ENCODE measurements at places on chromosomes 13 and 19.

- no peak for DNase-seq
Measured at GRCh38 chr13:111359237-111359915, 38.9 kb downstream of the TEX29 start.

- no peak for DNase-seq
Measured at GRCh38 chr13:24223341-24224231, 63.1 kb downstream of the SPATA13 start.

DNA sequence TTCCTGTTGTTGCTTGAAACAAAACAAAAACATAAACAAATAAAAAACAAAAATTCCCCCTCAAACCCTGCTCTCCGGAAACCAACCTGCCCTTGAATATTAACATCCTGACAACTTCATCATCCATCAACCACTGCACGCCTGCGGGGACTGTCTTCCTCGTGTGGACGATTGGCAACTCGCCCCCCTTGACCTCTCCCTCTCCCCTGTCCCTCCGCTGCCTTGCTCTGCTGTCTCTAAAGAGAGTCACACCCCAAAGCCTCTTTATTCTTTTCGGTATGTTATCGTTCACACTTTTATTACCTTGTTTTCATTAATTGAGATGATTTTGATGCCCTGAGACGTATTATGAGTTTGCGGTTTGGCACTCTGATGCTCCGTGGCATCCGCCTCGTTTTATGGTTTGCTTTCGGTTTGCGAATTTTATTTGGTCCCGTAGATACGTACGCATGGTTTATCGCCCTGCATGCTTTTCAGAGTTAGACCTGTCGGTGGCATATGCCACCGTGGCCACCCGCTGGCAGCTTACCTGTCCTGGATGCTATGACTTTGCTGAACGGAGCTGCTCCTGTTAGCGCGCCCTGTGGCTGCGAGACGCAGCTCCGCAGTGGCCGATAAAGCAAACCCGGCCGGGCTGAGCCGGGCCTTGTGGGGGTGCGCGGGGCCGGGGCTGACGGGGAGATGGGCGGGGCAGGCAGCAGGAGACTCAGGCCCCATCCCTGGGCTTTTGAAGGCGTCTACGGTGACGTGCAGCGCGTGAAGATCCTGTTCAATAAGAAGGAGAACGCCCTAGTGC is 10.6 kb downstream of the PTBP1 start:
- DNase-seq, result no peak

GRCh38 chr13:20320885-20321284 is 88.8 kb upstream of the GJB6 start:
- no peak for DNase-seq

DNA sequence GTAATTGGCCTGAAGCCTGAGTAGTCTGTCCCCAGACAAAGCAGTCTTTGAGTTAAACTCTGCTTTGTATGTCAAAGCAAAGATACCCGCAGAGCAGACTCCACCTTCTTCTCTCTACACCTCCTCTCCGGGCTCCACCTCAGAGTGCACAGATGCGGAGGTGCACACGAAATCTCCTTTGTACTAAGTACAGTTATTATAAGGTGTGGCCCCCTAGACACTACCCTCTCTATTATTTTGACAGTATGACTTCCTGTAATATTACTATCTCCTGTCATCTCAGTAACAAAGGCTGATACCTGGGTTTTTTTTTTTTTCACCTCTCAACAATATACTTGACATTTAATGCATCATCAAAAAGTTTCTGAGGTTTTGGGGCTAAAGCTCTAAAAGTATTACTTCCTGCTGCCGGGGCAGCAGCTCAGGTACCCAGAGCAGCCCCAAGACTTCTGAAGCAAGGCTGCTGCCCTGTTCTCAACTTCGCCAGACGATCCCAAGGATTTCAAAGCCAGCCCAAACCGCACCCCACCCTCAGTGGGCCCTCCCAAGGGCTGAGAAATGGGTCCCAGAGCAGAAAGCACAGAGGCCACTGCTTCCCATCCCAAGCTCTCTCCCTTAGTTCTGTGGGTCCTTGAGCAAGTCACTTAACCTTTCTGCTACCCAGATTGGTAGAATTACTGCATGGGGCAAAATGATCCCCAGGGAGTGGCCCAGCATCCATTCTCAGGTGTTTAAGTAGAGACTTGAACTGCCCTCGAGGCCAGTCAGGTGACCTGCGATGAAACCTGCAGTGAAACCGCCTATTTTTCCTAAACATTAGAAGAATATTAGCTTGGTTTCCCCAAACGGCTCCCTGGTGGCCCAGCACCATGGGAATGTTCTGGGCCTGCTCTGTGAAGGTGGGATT is 180.6 kb downstream of the FOXO1 start:
- no peak for DNase-seq

GRCh38 chr13:51912511-51913225 is 50.9 kb downstream of the CCDC70 start:
- no peak for DNase-seq

GRCh38 chr19:38512277-38512676 is 78.8 kb downstream of the RYR1 start:
- DNase-seq, result no peak

DNA sequence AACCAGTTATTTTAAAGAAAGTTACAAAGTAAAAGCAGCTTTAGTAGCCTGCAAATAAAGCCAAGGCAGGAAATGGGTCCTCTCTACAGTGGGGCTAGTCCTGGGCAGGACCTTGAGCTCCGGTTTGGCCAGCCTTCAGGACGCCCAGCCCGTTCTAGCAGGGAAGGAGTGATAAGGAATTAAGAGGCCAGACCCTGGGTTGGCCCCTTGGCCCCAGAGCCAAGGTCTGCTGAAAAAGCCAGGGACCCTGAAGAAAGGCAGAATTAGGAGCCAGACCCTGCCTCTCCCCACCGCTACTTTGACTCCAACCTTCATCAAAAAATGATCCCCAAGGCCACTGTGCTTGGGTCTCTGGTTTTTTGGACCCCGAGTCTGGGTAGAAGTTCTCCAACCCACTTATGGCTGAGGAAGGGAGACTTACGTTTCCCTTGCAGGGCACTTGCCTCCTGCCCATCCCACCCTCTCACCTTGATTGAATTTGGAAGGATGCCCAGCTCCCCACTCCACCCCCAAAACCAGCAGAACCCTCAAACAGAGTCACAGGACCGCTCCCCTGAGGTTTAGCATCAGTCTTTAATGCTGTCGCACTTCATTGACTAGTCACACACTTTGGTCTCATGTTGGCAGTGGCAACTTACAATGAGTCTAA is 3.9 kb downstream of the DNAJB1 start:
- no peak for DNase-seq
